Dorsolateral prefrontal cortex (tissue), 122 donors: ENCODE measurements at places on chromosomes 16 and 17.

DNA sequence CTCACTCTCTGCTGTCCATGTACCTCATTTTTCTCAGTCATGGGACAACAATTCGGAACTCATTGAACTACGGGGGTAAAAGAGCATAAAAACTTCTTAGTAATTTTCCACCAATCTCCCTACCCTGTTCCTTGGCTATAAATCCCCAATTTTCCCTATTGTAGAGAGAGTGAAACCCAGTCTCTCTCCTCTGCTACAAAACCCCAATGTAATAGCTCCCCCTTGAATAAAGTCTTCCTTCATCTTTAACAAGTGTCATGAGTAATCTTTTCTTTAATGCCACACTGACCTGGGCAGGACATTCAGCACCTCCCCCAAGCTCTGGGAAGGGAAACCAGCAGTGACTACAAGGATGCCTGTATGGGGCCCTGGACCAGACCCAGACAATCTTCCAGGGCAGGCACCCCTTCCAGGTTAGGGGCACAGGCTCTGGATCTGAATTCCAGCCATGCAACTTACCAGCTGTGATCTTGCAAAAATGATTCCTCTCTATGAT, 10.2 kb upstream of the EIF1 start:
- DNase-seq = no peak

DNA sequence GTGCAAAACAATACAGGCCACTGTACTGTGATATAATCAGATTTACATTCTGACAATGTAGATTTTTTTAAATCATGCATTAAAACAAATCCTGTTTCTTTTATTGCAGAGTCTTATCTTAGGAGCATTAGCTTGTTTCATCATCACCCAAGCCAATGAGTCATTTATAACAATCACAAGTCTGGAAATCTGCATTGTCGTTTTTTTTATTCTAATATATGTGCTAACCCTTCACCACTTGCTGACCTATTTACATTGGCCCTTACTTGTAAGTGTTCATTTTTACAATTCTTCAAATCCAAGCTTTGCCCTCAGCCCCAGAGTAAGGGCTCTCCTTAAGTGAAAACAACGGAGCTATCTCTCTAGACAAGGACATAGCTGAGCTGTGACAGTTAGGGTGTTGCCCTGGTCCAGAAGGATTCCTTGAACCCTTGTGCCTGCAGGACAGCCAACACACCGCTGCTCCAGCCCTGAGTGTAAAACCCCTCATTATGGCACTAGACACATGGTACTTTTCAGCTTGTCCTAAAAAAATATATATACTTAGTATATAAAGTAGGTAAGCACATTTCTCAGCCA, 3.7 kb downstream of the CMTM1 start:
- no peak for DNase-seq

DNA sequence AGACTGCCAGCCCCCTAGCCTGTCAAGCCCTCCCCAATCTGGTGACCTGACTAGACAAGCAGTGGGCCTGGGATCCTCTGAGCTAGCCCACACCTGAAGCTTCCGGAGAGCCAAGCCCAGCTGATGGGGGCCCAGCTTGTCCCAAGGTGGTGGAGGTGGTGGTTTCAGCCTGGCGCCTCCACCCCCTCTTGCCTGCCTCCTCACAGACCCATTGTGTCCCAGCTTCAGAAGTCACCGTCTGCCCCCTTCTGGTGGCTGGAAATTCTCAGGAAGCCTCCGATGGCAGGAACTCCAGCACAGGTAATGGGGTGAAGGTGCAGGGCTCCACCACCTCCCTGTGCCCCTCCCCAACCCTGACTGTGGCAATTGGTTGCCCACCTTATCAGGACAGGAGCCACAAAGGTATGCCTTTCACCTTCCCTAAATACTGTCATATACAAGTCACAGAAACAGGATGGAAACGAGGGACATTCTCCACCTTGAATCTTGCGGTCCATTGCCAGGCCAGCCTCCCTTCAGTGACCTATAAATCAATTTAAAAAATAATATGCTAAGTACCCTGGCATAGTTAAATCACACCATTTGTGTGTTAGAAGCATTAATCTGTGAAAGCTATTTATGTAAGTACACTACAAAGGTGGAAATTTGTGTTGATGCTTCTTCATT, 66.0 kb upstream of the ZNF423 start:
- DNase-seq = peak; percentile 59

GRCh38 chr16:27751233-27751632, 201.3 kb downstream of the KATNIP start:
- no peak for DNase-seq

DNA sequence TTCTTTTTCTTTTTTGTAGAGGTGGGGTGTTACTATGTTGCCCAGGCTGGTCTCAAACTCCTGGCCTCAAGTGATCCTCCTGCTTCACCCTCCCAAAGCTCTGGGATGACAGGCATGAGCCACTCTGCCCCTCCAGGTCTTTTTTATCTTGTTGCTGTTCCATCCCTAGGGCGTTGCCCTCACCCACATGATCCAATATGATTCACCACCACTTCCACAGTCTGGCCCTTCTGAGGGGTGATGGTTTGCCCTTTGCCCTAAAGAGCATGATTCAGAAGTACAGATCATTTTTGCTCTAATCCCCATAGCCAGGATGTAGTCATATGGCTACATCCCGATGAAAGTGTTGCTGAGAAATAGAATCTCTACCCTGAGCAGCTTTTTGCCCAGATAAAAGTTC, 18.8 kb downstream of the STX4 start:
- no peak for DNase-seq

DNA sequence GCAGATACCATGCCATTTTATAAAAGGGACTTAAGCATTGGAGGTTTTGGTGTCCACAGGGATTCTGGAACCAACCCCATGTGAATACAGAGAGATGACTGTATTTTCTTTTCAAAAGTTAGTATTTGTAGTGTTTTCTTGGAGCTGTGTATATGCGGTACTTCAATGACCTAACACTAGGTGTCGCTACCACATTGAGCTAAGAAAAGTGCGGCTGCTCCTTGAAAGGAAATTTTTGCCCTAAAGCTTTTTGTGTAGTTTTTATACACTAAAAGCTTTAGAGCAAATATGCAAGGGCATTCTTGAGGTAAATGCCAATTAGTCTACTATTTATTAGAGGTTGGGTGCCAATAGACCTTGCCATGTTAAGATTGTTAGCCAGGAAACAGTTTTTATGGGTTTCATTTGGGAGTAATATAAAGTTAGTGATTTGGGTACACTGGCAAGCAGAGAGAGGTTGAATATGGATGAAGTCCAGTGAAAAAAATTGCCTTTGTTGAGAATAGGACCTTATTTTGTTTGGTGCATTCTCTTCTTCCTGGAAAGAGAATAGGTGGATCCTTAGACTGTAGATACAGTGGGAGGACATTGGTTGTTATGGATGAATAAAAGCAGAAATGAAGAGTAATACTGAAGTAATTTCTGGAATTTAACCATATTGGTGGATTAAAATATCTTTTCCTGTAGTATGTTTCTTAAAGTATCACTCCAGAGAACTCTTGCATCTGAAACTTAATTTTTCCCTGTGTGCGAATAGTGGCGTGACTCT, 43.3 kb downstream of the BCAS3 start:
- DNase-seq = no peak

DNA sequence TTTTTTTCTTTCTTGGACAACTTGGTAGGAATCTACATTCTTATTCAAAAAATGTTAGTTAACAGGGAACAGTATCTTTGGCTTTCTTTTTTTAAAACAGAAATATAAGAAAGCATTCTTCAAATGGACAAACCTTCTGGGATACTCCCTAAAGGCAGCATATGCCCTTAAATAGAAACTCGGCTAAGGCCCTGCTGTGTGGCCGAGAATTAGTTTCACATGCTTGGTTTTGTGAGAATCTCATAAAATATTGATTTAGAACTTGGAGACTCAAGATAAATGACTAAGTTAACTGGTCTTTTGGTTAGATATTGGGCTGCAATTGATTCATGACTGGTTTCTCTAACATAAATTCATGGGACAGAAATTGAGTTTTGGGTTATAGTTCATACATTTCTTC, 359.9 kb upstream of the XYLT1 start:
- no peak for DNase-seq

GRCh38 chr17:41258406-41258805, 3.2 kb downstream of the KRTAP9-9 start:
- DNase-seq = no peak

DNA sequence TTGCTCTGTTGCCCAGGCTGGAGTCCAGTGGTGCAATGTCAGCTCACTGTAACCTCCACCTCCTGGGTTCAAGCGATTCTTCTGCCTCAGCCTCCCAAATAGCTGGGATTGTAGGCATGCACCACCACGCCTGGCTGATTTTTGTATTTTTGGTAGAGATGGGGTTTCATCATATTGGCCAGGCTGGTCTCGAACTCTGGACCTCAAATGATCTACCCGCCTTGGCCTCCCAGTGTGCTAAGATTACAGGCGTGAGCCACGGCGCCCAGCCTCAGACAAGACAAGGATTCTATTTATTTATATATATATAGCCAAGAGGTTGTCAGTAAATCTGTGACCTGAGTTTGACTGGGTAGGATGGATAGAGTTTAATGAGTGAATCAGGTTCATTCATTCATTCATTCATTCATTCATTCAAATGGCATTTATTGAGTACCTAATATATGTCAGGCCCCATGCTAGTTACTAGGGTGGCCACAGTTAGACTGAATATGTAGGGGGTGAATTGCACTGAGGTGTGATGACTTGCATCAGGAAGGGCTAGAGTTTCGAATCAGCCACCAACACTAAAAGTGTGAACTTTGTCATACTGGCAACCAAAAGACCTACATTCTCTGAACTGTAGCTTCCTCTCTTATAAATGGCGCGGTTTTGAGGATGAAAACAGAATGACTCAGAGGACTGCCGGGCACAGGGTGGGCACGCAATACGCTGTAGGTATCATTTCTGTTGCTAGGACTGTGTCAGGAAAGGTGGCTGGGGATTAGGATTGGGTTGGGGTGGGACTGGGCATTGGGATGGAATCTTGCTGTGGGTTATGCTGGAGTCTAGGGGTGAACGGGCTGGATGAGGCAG, 37.8 kb downstream of the ITGAE start:
- DNase-seq = no peak

DNA sequence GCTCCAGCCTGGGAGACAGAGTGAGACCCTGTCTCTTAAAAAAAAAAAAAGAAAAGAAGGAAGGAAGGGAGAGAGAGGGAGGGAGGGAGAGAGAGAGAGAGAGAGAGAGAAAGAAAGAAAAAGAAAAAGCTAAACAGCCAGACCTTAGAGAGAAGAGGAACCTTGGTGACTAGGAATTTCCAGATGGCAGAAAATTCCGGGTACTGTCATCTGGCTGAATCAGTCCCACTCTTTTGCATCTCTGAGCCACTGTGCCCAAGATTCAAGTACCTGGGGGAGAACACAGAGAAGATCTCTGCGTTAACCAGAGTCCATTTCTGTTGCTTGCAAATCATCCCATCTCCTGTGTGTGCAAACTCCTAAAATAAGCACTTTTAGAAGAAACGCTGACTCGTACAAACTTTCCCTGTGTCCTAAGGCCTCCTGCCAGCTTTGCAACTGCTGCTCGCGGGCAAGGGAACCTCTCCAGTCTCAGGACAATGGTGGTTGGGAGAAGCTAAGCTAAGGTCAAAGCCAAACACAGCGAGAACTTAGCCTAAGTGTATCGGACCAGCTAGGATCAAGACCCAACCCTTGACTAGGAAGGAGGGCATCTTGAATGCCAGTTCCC, 18.0 kb downstream of the BMERB1 start:
- DNase-seq = no peak

DNA sequence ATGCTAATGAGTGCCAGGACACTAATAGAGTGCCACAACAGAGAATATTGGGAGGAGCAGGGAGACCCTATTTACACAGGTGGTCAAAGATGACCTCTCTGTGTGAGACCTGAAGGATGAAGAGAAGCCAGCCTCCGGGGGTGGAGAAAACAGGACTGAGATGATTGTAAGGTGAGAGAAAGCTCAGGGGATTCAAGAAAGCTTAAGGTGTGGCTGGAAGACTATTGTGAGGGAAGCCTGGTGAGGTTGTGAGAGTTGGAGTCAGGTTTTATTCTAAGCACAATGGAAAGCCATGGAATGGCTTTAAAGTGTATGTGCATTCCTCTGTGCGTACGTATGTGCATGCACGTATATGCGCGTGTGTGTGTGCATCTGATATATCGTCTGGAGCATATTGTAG, 10.4 kb upstream of the MARCHF10 start:
- DNase-seq = no peak

- DNase-seq = no peak
Measured at GRCh38 chr17:22305356-22306071, 613.2 kb downstream of the KCNJ18 start.

DNA sequence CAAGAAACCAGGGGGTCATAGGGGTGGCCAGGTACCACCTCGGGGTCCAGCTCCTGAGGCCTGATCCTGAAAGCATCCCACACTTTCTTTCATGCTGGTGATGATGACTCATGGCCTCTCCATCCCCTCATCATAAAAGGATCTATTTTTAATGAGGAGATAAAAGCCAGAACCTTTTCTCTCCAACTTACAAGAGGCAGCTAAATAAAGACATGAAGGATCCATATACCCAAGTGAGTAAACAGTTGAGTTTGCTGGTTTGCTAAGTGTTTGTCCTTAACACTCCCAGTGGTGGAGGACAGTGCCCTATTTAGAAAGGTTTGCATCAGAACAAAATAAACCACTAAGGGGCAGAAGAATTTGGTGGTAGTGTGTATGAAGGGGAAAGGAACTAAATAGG, 383.8 kb downstream of the GRIN2A start:
- no peak for DNase-seq

DNA sequence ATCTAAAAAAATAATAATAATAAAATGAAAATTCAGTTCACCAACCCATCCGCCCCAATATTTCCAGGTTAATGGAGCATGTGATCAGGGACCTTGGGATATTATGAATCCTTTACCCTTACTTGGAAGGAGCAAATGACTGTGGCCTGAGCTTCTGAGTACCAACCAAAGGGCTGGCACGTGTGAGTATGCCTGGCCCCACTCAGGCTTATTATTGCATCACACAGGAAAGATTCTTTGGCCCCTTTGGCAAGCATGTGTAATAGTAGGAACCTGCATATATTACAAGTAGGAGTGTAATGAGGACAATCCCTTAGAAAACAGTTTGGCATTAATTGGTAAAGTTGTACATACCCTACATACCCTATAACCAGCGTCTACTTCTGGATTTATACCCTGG, 7.2 kb upstream of the C17orf78 start:
- DNase-seq = no peak

GRCh38 chr17:73340093-73340596, 28.3 kb upstream of the CDC42EP4 start:
- DNase-seq = no peak

GRCh38 chr16:27928542-27928941, 135.0 kb downstream of the GSG1L start:
- DNase-seq = no peak

GRCh38 chr16:19153876-19154275, 14.2 kb upstream of the SYT17 start:
- DNase-seq = no peak
